ENCODE measurements at places on chromosomes 6 and 20. TPM values are rescaled to one million over a fixed set of nuclear protein-coding genes. Genes with fewer than 3 reads are reported as not detected.

Gene PPP1R16B
- 14.4 TPM for total RNA-seq

Gene TRPC4AP
- 73.5 TPM for total RNA-seq

Gene ARMH2
- total RNA-seq, result not detected

Gene PSMB8
- 39.3 TPM for total RNA-seq

Gene SPTLC3
- total RNA-seq, result 36.5 TPM

Gene METTL24
- total RNA-seq, result 3.8 TPM

Gene CLPSL1
- not detected for total RNA-seq

Gene SS18L1
- 22.0 TPM for total RNA-seq

Gene CENPQ
- 2.4 TPM for total RNA-seq

Gene AVP
- not detected for total RNA-seq

Gene HDGFL1
- not detected for total RNA-seq

Gene AGER
- total RNA-seq, result 70.6 TPM

Gene HLA-DRB1
- 26.1 TPM for total RNA-seq

Gene GLP1R
- 0.21 TPM for total RNA-seq

Gene SIRPG
- not detected for total RNA-seq

Gene NDUFAF5
- total RNA-seq, result 15.6 TPM

Gene ADTRP
- total RNA-seq, result 0.40 TPM

Gene ZSCAN23
- 4.1 TPM for total RNA-seq

Data from thyroid gland (tissue), 4 donors.